ENCODE measurements at places on chromosomes 13 and 19.

GRCh38 chr13:41402691-41403511 lies 54.4 kb upstream of the RGCC start:
- no peak for DNase-seq

DNA sequence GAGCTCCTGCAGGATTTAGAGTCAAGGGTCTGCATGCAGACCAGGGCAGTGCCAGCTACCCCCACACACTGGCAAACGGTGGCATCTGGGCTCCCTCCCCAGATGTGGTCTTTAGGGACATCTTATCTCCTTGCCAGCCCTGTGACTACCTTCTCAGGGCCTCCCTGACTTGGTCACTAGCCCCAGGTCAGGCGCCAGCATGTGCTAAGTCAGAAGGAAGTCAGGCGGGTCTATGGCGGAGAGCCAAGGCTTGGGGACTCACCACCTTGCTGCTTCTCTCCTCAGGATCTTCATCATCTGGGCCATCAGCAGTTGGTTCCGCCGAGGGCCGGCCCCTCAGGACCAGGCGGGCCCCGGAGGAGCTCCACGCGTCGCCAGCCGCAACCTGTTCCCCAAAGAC lies 17.6 kb downstream of the CLPTM1 start:
- DNase-seq, result no peak

GRCh38 chr13:91278888-91279287 lies 68.6 kb upstream of the MIR17HG start:
- no peak for DNase-seq

GRCh38 chr19:45254044-45254531 lies 3.0 kb downstream of the MARK4 start:
- DNase-seq, result no peak

GRCh38 chr13:52405369-52405766 lies 604 bp downstream of the THSD1 start:
- no peak for DNase-seq

DNA sequence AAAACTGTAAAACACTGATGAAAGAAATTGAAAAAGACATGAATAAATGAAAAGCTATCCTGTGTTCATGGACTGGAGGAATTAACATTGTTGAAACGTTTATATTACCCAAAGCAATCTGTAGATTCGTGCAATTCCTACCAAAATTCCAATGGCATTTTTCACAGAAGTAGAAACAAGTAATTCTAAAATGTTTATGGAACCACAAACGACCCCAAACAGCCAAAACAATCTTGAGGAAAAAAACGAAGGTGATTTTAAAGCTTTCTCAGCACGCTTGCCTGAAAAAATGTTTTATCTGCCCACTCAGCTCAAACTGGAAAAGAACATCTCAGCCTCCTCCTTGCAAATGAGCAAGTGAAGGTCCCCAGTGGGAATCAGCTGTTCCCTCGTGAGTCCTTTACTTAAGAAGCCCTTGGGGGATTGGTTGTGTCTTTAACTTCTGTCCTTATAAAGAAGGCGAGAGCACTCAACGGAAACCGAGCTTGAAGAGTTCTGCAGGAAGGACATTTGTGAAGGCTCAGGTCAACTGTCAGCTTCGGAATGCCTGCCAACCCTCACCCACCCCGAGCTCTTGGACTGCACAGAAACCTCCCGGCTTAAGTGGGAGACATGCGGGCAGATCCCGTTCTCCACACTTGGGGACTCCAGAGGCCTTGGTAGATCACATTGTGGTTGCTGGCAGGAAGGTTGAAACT lies 256.0 kb upstream of the IRS2 start:
- DNase-seq, result no peak

DNA sequence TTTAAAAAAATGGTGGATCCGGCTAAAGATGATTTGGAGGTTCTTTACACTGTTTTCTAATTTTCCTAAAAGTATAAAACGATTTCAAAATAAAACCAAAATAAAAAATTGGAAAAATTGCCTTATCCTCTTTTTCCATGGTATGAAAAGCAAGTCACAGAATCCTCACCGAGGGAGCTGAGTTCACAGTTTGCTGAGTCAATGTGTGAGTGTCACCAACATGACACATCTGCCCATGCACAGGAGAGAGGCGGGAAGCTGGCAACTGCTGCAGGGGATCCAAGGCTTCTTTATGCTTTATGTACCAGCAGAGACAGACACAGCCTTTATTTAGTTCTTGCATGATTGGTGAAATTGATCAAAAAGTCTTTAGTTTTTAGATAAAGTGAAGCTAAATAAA lies 157.8 kb downstream of the TNFSF13B start:
- DNase-seq, result no peak

DNA sequence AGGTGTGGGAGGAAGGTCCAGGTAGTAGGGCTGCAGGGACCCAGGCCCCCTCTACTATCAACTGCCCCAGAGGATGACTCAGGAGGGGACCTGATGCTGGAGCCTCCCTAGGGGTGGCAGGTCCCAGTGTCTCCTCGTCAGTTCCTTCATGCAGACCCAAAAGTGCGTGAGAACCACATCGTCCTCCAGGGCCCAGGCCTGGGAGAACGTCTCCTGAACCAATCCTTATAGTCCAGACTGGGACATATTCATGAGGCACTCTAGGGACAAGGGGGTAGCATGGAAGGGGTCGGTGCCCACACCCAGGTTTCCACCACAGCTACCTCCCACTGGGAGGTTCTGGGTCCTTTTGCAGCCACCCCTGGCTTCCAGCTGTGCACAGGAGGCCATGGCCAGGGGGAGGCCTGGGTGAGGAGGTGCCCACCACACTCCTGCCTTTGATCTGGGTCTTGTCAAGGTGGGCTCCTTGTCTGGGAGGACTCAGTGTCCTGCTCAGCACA lies 38.0 kb upstream of the TPM4 start:
- no peak for DNase-seq

- DNase-seq, result no peak
Observed at GRCh38 chr13:74966275-74966674, 515.7 kb downstream of the TBC1D4 start.

DNA sequence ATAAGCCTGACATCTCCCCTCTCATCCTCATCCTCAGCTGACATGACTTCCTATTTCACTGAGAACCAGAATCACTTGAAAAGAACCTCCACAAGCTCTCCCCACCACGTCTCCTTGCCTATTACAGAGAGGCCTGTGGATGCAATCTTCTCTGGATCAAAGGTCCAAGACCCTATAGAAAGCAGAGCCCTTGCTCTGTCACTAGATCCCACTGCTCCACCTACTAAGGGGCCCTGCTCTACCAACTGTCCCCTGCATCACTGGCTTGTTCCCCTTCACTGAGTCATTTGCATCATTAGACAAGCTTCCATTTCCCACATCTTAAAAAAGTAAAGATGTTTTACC lies 40.8 kb downstream of the RCBTB2 start:
- DNase-seq, result no peak

- DNase-seq, result no peak
Observed at GRCh38 chr13:98486412-98486811, 90.5 kb downstream of the STK24 start.

DNA sequence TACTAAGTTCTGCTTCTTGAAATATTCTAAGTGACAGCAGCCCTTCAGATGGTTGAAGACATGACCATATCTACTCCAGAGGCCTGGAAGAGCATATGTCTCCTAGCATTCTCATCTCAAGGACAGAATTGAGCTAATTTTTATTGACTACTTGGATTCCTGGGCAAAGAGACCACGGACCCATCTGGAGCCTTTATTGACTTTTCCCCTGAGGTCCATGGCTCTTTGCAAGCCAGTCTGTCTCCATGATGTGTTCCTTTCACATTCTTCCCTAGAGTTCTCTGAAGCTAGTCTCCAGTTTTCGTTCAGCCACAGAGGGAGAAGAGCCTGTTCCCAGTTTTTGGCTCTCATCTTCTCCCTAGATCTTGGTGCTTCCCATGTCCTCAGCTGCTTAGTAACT lies 202.7 kb downstream of the PCCA start:
- DNase-seq, result no peak

GRCh38 chr19:4086411-4086867 lies 19.7 kb upstream of the ZBTB7A start:
- no peak for DNase-seq

GRCh38 chr13:27113436-27113835 lies 58.2 kb downstream of the USP12 start:
- no peak for DNase-seq

GRCh38 chr19:7540761-7541474 lies 5.4 kb downstream of the PNPLA6 start:
- no peak for DNase-seq

- no peak for DNase-seq
Observed at GRCh38 chr19:37933937-37934358, 26.9 kb downstream of the SIPA1L3 start.

DNA sequence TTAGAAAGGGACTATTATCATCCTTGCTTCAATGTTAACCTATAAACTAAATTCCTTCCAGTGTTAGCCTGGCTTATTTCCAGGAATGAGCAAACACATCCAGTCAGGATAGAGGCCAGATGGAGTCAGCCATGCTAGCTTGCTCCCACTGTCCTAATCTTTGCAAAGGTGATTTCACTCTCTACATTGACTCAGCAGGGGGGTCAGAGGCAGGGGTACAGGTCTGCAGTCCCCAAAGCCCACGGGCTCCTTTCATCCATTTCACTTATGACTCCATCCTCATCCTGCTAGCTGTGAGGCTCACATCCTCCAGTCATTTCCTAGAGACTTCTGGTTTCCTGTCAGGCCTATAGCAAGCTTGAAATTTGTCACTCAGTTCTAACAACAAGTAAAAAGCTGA lies 63.4 kb upstream of the CEACAM8 start:
- no peak for DNase-seq

DNA sequence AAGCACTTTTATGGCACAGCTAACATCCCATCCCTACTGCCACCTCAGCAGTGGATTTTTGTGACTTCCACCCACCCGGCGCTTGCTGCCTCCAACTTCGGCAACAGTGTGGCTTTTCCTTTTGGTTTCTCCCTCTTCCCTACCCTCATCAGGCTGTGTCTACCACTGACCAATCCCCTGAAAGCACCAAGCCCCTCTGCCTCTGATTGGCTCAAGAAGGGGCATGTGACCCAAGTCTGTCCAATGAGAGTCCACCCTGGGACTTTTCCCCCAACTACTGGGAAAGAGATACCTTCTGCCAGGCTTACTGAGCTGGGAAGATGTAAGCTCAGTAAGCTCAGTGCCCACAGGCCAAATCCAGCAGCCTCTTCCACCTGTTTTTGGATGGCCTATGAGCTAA lies 5.8 kb downstream of the SMIM7 start:
- DNase-seq, result no peak

- no peak for DNase-seq
Observed at GRCh38 chr19:7650148-7650547, 13.2 kb downstream of the STXBP2 start.

DNA sequence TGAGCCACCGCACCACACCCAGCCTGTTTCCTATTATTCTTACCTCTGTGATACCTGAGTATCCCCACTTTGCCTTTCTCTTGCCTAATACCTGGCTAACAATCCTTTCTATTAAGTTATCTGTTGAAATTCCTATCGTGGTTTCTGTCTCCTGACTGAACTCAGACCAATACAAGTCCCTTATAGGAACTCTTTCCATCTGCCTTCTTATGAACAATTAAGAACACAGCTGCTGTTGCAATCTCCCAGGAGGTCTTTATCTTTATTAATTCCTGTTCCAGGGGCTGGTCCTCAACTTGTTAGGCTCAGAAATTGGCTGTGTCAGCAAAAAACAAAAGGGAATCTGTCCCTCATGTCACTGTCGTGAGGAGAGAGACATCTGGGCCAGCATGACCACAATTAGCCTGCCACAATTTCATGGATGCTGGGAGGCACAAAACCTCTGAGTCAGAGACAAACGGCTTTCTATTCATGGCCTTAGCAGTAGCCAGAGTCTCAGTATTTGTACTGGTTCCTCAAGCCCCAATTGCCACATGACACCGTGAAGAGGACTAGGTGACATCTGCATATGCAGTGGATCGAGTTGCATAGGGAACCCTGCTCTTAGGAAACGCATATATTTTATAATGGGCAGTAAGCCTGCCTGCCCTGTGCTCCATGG lies 58.2 kb downstream of the NUFIP1 start:
- DNase-seq, result no peak

DNA sequence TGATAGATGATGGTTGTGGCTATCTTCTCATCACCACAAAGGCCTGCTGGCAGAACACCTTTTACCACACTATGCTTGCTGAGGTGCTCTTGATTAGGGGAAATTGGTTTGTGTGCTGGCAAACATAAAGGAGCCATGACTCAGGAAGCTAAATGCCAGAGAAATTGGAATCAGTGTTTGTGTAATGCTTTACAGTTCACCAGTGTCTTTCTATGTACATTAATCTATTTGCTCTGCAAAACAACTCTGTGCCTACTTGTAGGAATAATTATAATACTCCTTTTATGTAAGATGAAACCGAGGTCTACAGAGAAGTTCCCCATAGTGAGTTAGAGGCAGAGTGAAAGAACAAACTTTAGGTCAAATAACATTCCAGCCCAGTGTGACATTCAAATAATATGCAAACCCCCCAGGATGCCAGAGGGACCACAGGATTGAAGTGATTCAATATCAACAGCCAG lies 390.5 kb upstream of the HTR2A start:
- no peak for DNase-seq

DNA sequence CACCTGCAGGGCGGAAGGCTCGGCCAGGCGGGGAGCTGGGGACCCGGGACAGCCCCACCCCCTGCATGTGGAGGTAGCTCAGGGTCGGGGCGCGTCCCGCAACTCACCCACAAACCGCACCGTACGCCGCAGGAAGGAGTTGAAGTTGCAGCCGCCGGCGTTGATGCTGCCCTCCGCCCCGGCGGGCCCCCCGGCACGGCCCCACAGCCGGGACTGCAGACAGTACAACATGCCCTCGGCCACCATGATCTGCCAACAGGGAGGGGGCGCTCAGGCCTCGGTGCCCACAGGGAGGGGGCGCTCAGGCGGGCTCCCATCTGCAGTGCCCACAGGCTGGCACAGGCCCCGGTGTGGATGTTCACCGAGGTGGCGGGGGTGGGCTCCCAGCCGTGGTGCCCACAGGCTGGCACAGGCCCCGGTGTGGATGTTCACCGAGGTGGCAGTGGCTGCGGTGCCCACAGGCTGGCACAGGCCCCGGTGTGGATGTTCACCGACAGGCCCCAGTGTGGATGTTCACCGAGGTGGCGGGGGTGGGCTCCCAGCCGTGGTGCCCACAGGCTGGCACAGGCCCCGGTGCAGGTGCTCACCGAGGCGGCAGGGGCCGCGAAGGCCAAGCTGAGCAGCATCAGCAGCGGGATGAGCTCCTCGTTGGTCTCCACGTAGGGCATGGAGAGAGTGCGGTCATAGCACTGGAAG lies 6.5 kb downstream of the PLPPR3 start:
- no peak for DNase-seq

DNA sequence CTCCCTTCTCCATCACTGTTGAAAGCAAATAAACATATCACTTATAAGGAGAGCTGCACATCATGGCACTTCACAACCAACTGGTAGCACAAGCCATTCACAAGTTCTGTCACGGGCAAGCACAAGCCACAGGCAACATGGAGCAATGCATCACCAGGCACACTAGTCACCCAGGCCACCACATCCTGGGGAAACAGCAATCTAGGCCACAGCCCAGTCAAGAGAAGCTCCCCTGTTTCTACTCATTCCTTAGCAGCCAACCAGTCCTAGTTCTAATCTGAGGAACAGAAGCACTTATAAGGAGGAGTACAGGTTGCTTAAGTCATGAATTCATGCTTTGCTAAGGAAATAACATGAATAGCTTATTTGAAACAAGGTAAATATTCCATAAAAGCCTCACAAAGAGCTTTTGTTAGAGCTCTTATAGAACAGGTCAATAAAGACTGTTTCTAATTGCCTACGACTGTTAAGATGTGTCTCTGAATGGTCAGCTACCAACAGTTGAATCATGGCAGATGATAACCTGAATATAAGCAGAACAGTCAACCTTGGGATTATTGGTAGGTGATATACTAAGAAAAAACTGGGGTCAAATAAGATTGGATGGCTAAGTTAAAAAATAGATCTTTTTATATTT lies 169.0 kb downstream of the TBC1D4 start:
- DNase-seq, result no peak
